ENCODE measurements at places on chromosomes 6 and 20. TPM values are rescaled to one million over a fixed set of nuclear protein-coding genes. Genes with fewer than 3 reads are reported as not detected.

- no peak for DNase-seq
Measured at GRCh38 chr6:6592826-6593475, 4.4 kb downstream of the LY86 start.

GRCh38 chr20:35887393-35888064 is 66.8 kb downstream of the SCAND1 start:
- DNase-seq, result no peak

- peak; percentile 53 for DNase-seq
Measured at GRCh38 chr6:110053395-110054240, 75.5 kb downstream of the GPR6 start.

- DNase-seq, result no peak
Measured at GRCh38 chr20:18188434-18188833, 50.8 kb downstream of the KAT14 start.

DNA sequence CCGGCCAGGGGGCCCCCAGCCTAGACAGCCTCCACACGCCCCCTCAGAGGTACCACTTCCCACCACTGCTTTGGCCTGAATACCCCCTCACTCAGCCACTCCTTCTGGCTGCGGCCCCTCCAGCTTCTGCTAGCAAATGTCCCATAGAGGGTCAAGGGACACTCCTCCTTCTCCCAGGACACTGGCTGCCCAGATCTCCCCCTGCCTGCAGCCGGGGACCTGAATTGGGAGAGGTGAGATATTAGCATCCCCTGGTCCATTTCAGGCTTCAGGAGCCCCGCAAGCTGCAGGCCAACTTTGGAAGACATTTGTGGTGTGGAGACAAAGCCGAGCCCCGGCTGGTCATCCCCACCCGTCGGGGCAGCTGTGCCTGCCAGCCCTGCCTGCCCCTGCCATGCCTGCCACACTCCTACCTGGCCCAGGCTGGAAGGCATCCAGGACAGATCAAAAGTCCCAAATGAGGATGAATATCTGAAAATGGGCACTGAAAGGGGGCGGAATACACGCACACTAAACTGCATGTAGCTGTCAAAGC is 32.5 kb upstream of the FOXC1 start:
- DNase-seq, result no peak

Gene HLA-DOA
- 7.2 TPM for total RNA-seq

GRCh38 chr20:31605902-31606803 is 1.1 kb downstream of the ID1 start:
- DNase-seq, result peak; percentile 32

DNA sequence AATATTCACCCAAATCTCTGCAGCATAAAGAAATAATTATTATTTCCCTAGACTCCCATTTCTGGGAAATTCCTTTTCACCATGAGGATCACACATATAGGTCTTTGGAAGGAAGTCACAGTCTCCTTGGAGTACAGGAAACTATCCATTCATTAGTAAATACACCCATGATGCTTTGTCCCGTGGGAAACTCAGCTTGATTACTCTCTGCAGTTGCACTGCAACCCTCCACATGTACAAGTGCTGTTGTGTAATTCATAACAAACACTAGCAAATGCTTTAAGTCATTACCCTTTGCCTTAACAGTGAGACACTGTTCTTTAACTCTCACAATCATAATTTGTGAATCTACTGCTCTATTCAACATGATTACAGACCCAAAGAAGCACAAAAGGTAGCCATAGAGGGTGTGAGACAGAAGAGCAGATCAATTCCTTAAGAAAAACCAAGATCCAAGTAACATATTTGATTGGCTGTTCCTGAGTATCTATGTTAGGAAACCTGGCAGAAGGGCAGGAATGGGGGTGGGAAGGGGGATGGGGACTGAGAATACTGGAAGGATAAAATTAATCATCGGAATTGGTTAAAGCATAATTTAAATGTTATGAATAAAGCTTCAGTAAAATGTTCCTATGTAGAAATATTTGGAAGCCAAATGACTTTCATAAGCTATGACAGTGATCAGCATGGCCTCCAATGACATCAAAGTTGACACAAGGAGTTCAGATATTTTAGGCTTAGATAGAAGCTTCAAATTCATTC is 268.0 kb downstream of the HACE1 start:
- DNase-seq, result no peak

DNA sequence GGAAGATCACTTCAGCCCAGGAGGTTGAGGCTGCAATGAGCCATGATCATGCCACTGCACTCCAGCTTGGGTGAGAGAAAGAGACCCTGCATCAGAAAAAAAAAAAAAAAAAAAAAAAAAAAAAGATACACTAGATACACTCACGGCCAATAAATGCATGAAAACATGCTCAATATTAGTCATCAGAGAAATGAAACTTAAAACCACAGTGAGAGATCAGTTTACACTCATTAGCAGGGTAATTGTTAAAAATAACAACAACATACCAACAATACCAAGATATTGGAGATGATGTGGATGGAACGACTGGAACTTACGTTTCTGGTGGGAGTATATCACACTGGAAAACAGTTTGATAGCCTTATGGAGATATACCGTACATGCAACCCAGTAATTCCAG is 29.9 kb downstream of the HS3ST5 start:
- DNase-seq, result no peak

DNA sequence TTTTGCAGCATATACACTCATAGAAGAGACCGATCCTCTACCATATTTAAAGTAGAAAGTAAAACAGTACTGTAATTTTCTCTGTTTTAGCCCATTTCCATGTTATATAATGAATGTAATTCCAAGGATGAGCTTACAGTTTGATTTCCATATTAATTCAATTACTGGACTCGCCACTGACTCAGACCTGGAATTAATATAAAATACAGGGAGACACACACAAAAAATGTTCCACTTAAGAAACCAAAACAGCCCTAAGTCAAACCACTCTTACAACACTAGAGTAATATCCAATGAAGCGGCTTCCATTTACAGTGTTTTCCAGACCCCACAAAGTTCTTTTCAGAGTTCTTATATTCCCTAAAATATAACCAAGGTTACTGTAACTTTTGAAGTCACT is 110.6 kb downstream of the BACH2 start:
- no peak for DNase-seq

Gene CST1
- not detected for total RNA-seq

- no peak for DNase-seq
Measured at GRCh38 chr6:91672201-91672600, 1085.3 kb upstream of the MAP3K7 start.

Gene CDH22
- 1.1 TPM for total RNA-seq

GRCh38 chr6:136846046-136846445 is 23.7 kb downstream of the PEX7 start:
- no peak for DNase-seq

- DNase-seq, result no peak
Measured at GRCh38 chr6:119318176-119318575, 31.4 kb downstream of the MAN1A1 start.

Gene TFAP2B
- not detected for total RNA-seq

GRCh38 chr20:14951105-14951504 is 613.7 kb upstream of the FLRT3 start:
- DNase-seq, result no peak

- DNase-seq, result no peak
Measured at GRCh38 chr20:42191140-42191860, 573.1 kb upstream of the CHD6 start.

Gene SOX18
- total RNA-seq, result 28.5 TPM

GRCh38 chr6:74070091-74070490 is 374.1 kb downstream of the CD109 start:
- DNase-seq, result no peak

DNA sequence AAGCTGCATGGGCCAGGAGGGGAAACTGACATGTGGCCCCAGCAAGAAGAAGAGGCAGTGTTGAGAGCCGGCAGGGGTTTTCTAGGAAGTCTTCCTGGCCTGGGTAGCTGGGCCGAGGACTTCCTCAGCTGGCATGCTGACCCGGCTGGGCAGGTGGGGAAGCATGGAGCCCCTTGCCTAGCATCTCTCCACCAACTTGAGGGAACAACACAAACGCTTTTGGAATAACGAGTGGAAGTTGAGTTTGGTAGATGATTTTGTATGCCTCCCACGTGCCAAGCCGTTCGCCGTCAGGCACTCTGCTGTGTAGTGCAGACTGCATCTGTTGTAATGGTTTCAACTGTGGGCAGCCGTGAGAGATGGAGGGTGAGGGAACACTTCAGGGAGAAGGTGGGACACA is 7.3 kb downstream of the TMEM181 start:
- no peak for DNase-seq

DNA sequence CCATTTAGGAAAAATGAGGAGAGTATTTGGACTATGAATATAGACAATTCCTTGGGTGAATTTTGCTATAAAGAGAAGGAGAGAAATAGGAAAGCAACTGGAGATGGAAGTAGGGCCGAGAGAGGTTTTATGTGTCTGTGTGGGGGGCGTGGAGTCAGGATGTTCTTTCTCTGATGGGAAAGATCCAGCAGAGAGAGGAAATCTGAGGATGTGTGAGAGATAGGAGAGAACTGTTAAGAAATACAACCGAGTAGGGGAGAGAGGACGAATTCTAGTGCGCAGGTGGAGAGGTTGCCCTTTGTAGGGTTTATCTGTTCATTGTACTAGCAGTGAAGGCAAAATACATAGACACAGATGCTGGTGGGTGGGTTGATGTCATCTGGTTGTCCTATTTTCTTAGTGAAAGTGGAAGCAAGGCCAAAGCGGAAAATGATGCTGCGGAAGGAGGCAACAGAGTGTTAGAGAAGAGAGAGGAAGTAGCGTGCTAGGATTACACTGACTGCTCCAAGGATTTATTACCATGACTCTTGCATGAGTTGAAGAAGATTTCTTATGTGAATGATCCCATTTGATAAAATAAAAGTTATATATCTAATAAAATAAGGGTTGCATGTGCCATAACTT is 57.7 kb downstream of the CLVS2 start:
- DNase-seq, result no peak

DNA sequence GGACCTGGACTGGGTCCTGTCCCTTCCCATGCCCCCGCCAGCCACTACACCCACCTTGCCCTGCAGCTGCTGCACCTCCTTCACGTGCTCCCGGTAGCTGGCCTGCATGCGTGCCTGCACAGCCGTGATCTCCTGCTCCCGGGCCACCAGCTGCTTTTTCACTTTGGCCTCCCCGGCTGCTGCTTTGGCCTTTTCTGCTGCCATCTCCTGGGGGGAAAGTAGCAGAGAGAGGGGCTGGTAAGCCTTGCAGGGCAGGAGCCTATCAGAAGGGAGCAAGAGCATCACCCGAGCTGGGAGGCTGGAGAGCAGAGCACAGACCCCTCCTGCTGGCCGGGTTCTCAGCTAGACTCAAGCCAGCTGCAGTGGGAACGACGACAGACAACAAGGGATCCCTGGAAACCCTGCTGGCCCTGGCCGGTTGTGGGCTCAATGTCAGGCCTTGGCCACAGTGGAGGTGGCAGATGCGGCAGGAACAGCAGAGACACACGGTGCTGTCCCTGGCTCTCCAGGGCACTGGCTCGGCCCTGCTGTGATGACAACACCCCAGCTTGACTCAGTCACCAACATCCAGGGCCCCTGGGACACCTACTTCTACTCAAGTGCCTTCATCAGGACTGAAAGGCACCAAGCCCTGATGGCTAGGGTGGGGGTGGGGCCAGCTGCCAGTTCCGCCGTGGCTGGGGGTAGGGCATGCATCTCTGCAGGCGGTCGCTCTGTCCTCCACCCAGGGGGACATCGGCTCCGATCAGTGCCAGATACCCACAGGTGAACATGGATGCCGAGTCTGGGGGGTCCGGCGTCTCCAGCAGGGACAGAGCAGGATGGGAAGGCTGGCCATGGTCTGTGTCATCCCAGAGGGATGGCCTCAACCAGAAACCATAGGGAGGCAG is 45.3 kb downstream of the RRBP1 start:
- DNase-seq, result no peak

GRCh38 chr20:44904377-44904776 is 5.5 kb upstream of the PABPC1L start:
- DNase-seq, result no peak

Gene RAB44
- not detected for total RNA-seq

Gene CASP8AP2
- total RNA-seq, result 18.1 TPM

DNA sequence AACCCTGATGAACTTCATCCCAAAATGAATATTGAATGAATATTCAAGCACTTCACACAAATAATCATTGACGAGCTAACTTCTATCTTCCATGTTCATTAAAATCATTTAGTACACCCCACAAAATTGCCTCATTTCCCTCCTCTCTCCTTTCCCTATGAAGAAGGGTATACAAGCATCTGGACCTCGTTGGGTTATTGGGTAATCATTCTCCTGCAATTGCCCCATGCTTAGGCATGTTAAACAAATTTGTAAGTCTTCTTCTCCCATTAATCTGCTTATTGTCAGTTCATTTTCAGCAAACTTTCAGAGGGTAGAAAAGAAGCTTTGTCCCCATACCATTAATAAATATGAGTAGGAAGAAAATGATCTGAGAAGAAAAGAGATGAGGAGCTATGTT is 27.6 kb downstream of the PRKN start:
- DNase-seq, result no peak

DNA sequence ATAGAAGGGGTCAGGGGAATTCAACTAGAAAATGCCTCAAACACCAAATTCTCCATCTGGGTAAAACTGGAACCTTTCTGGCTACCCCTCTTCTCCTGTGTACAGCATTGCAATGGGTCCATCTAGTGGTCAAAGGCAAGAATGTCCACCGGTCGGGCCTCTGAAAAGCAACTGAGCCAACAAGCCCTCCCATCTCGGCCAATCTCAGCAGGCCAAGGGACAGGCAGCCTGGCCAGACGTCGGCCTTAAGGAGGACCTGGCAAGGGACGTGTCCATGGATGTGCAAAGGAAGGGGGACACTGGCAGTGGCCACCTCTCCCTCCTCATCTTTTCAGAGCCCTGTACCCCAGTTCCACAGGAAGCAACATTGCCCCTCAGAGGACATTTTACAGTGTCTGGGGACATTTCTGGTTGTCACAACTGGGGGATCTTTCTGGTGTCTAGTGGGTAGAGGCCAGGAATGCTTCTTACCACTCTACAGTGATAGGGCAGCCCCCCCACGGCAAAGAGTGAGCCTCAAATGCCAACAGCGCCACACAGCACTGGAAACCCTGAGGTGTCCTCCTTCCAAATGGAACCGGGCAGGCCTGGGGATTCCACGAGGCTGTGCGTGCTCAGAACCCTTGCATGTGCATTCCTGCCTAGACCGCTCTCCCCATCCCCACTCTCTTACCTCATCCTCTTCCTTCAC is 99.8 kb upstream of the FOXA2 start:
- DNase-seq, result peak; percentile 59

- no peak for DNase-seq
Measured at GRCh38 chr6:6790393-6790792, 201.9 kb downstream of the LY86 start.

DNA sequence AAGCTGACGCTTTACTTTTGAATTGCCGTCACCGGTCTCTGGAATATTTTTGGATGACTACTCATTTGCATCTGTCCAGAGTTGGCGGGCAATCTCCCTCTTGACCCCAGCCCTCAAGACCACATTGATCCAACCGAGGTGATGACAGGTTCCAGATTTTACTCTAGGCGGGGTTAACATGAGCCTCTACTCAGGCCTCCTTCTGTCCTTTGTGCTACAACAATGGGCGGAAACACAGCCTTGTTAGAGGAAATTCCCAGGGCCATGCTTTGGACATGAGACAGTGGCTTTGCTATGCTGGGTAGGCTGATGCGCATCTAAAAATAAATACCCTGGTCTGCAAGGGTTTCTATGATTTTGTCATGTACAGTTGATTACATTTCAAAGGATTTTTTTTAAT is 27.0 kb upstream of the ADGRF5 start:
- no peak for DNase-seq

All from ovary (tissue), 10 donors.